Natural killer cell (primary cell): ENCODE measurements at places on chromosomes 3 and 15. TPM values are rescaled to one million over a fixed set of nuclear protein-coding genes. Genes with fewer than 3 reads are reported as not detected.

The LINGO1 gene
- total RNA-seq = not detected

The KLHL40 gene
- total RNA-seq = not detected

The TMEM40 gene
- total RNA-seq = 6.5 TPM

The GREM1 gene
- total RNA-seq = not detected

The SLC25A20 gene
- 64.0 TPM for total RNA-seq

The CCR8 gene
- total RNA-seq = not detected

DNA sequence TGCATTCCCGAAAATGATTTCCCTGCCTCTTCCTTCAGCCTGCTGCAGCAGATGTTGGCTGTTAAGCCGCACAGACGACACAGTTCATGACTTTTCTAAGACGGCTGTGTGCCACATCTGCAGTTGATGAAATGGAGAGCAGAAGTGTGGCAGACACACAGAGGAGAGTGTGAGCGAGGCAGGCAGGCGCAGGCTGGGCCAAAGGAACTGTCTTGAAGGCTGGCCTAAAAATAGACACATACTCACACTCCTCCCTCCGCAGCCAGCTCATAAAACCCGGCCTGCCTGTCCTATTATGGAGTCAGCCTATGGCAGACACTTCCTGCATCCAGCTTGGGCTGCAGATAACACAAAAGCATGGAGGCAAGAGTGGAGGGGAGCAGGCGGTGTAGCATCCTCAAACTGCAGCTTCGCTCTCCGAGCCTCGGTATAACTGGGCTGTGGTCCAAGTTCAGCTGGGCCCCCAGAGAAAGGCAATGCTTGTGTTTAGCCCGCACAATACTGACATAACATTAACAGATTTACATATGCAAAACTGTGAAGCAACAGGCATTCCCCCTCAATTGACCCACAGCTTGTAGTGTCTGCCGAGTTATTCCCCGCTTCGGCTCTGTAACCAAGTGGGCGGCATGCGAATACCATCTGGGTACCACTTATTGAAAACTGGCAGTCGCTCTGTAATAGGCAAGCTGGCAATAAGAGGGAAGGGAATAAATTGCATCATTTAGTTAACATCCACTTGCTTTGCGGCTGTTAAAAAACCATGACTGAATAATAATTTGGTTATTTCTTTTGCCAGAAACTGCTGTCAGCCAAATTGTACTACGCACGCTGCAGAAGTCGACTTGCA is 40.8 kb downstream of the FOXP1 start:
- H3K4me3 ChIP-seq = no peak overlapping the region
- DNase-seq = no peak
- no peak overlapping the region for H3K27ac ChIP-seq
- no peaks in the 10 kb centered on the region for H3K27me3 ChIP-seq
- H3K36me3 ChIP-seq = no peaks in the 10 kb centered on the region
- peaks cover 13% of the 10 kb centered on the region for H3K4me1 ChIP-seq

GRCh38 chr3:176623468-176624150 is 573.7 kb downstream of the TBL1XR1 start:
- DNase-seq = no peak
- no peaks in the 10 kb centered on the region for H3K36me3 ChIP-seq
- H3K27me3 ChIP-seq = no peaks in the 10 kb centered on the region
- H3K27ac ChIP-seq = no peak overlapping the region
